Left ventricle myocardium superior (tissue), 1 donor: ENCODE measurements at places on chromosomes 16 and 17. TPM values are rescaled to one million over a fixed set of nuclear protein-coding genes. Genes with fewer than 3 reads are reported as not detected.
A peak's percentile ranks its signal among the peaks of the same experiment; 100 is the strongest.

DNA sequence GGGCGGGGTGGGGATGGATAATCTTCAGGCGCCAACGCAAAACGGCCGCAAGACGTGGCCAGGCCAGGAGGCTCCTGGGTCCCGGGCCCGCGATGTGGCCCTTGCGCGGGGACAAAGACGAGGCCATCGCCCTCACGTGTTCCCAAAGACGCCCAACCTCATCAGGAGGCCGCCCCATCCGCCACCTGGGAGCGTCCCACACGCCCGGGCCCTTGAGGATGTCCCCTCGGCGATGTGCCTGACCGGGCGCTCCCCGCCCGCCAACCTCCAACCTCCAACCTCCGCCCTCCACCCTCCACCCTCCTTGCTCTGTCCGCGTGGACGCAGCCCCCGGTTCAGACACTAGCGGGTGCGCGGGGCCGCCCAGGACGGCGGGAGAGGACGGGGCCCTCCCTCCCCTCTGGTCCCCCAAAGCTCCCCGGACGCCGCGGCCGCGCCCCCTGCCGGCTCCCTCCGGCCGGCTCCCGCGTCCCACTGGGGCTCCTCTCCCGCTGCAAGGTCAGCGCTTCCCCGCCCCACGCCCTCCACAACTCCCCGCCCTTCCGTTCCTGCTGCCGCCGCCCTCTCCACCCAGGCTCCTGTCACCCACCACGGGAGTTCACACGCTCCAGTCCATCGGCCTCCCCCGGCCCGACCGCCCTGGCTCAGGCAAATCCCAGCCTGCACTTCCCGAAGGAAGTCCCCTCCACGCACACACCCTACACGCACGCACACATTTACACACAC, 250.8 kb upstream of the RPL38 start:
- peak; percentile 63 for DNase-seq

GRCh38 chr17:65122836-65123756, 14.1 kb upstream of the RGS9 start:
- DNase-seq, result peak; percentile 85

DNA sequence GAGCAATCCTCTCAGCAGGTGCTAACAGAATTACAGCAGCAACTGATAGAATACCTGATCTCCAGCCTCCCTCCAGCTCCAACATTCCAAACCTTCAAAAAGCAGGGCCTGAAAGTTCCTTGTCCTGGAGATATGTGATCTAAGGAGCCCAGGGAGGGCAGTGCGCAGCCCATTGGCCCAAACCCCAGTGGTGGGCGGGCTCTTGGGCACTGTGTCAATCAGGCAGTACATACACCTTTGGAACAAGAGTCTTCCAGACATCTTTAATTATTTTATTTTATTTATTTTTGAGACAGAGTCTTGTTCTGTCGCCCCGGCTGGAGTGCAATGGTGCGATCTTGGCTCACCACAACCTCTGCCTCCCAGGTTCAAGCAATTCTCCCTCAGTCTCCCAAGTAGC, 24.2 kb downstream of the SLC12A3 start:
- no peak for DNase-seq

DNA sequence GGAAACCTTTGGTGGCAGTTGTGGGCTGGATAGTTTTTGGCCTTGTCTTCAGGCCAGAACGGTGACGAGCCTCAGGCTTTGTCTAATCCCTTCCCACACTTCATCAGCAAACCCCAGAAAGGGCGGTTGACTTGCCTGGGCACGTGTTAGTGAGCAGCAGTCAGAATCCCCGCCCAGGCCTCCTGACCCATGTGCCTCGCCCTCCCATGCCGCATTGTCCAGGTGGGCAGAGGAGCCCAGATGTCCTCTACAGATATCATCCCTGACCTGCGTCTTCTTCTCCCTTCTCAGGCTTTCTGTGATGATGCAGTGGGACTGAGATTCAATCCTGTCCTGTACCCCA, 82.5 kb downstream of the OR1D5 start:
- DNase-seq, result no peak

- no peak for DNase-seq
Observed at GRCh38 chr16:62755938-62756337, 719.7 kb upstream of the CDH8 start.

DNA sequence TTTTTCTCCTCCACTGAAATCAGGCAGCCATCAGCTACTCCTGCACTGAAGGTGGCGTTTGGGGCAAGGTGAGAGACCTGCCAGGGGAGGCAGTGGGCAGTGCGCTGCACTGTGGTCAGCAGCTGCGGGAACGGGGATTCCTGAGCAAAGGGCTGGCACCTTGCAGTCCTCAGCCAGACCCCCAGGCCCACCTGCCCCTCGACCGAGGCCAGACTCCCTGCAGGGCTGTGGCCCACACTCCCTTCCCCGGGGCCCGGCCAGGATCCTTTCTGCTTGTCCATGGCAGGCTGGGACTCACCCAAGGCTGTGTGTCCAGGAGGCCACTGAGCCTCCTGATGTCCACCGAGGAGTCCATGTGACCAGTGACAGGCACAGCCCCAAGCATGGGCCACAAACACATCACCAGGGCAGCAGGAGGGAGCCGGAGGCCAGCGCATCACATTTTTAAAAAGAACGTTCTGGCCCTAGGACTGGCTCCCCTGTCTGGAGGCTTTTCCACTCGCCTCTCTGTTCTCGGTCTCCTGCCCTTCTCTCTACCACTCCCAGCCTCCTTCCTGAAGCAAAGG, 28.5 kb upstream of the TNRC6C start:
- no peak for DNase-seq

GRCh38 chr16:9900576-9900975, 281.7 kb downstream of the GRIN2A start:
- DNase-seq, result no peak

ADAM11 gene
- total RNA-seq, result 27.2 TPM

- DNase-seq, result no peak
Observed at GRCh38 chr16:56298948-56299596, 107.8 kb downstream of the GNAO1 start.

- no peak for DNase-seq
Observed at GRCh38 chr17:32298721-32299579, 33.3 kb downstream of the RHBDL3 start.

SDK2 gene
- 1.5 TPM for total RNA-seq

- peak; percentile 51 for DNase-seq
Observed at GRCh38 chr17:17851103-17852002, 14.6 kb upstream of the SREBF1 start.

CDT1 gene
- total RNA-seq, result 0.97 TPM

- DNase-seq, result no peak
Observed at GRCh38 chr17:50301891-50302584, 27.8 kb downstream of the TMEM92 start.

SOX9 gene
- 7.3 TPM for total RNA-seq

GRCh38 chr16:81453091-81453728, 8.6 kb downstream of the CMIP start:
- no peak for DNase-seq

GRCh38 chr17:48541036-48541576, 3.8 kb downstream of the HOXB2 start:
- no peak for DNase-seq

DNA sequence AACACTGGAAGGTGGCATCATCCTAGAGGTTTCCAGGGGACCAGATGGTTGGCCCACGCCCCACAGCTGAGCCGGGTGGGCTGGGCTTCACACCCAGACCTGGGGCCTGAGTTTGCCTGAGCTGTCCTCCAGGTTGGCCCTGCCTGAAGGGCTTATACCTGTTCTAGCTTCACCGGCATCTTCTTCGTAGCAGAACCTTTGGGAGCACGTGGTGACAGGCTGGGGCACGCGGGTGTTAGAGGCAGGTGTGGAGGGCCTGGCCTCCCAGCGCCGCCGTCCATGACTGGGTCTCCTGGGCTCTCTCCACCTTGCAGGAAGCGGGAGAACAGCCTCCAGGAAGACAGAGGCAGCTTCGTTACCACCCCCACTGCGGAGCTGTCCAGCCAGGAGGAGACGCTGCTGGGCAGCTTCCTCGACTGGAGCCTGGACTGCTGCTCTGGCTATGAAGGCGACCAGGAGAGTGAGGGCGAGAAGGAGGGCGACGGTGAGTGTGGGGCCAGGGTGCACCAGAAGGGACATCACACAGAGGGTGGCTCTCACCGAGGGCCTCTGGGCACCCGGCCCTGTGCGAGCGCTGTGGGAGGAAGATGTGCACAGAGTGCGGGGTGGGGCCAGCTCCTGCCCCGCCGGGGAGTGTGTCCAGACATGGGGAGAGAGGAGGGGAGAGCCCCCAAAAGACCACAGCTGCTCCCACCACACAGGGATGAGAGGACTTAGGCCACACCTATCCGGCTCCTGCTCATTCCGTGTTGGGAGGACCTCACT, 4.6 kb upstream of the TEDC2 start:
- DNase-seq, result no peak

SLC4A1 gene
- total RNA-seq, result not detected

DNA sequence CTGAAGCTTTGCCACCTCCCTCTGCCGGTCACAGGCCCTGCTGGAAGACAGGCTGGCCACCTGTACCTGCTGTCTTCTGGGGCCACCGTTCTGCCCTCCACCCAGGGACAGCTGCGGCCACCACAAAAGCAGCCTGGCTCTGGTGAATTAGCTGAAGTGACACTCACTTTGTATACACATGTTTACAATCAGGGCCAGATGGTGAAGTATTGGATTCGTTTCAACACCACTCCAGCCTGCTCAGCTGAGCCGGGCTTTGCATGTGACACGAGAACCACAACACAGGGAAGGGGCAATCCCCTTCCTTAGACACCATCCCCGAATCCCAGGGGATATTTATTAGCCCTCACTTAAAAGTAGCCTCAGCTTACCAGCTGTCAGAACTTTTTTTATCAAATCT, 191.5 kb upstream of the RPL38 start:
- no peak for DNase-seq

DNA sequence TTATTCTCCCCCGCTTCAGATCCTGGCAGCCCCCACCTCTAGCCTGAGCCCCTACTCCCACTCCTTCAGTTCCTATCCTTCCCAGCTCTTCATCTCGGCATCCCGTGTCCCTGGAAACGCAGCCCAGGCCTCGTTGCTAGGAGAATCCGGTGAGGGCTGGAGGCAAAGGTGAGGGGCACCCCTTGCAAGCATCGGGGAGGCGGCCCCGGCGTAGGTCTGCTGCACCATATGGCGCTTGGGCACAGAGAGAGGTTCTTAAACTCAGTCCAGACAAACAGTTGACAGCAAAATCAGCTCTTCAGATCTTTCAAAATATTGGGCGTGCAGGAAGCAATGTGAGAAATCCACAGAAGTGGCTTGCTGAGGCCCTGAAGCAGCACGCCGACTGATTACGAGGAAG, 15.0 kb downstream of the SLC38A8 start:
- no peak for DNase-seq

NPIPB12 gene
- total RNA-seq, result 20.4 TPM

HAS3 gene
- 0.67 TPM for total RNA-seq

- DNase-seq, result no peak
Observed at GRCh38 chr17:77505181-77505639, 364.4 kb downstream of the SEC14L1 start.

ZNF267 gene
- total RNA-seq, result 5.2 TPM

- DNase-seq, result no peak
Observed at GRCh38 chr17:20266806-20267458, 200.4 kb downstream of the LGALS9B start.

GRCh38 chr16:766820-767640, 6.5 kb downstream of the MSLN start:
- DNase-seq, result no peak

- DNase-seq, result no peak
Observed at GRCh38 chr17:47831934-47832327, 461 bp downstream of the LRRC46 start.

- DNase-seq, result no peak
Observed at GRCh38 chr16:14041164-14041563, 30.0 kb upstream of the MRTFB start.

GRCh38 chr17:2947996-2948550, 115.3 kb downstream of the OR1D5 start:
- DNase-seq, result no peak

DNA sequence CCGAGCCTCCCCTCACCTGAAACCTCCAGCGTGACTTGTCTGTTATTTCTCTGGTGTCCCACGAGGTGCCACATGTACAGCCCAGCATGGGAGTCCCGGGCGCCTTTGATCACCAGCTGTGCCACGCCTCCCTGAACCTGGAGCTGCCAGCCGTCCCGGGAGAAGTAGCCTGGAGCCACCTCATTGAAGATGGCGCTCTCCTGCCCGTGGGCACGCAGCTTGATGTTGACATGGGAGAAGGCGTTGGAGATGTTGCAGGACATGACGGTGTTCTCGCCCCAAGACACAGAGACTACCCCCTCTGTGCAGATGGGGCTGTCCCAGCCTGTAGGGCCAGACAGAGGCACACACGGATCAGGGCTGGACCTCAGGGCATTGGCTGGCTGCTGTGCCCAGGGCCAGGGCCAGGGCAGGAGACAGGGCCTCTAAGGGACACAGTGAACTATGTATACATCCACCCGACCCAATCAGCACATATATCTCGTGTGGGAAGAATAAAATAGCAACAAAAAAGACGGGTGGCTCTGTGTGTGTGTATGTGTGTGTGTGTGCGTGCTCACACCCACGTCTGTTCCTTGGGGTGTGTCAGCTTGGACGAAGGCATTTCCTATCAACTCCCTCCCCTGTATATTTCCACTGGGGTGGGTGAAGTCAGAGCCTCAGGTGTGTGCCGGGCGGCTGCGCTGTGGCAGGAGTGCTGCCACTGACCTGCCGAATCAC, 7.3 kb upstream of the CD7 start:
- no peak for DNase-seq

DNA sequence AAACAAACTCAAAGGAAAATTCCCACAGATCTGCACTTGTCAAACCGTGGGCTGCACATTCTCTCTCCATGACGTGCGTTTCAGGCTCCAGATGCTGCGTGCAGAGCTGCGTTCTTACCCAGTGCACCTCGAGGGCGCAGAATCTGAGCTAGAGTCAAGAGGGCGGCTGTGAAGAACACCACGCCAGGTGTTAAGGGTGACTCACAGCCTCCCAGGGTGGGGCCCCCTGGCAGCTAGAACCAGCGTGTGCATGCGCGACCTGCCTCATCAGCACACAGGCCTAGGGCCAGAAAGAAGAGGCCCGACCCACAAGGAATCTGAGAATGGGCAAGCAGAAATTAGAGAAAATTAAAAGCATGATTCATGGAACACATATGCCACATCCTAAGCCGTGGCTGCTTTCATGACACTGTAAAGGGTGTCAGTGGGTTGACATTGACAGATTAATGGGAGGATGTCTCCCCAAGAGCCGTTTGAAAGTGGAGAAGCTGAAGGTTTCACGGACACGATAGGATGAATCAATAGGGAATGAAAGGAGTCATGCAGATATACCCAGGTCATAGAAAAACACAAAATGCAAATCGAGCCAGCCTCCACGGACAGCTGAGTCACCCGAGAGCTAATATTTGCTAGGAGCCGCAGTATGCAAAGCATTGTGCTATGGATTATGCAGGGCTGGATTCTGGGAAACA, 29.0 kb downstream of the MARCHF10 start:
- DNase-seq, result no peak

ARL6IP1 gene
- 25.9 TPM for total RNA-seq

TBC1D3E gene
- total RNA-seq, result not detected

GRCh38 chr17:36674278-36674650, 72.9 kb downstream of the MRM1 start:
- DNase-seq, result no peak
